ENCODE measurements at places on chromosomes 6 and 20. TPM values are rescaled to one million over a fixed set of nuclear protein-coding genes. Genes with fewer than 3 reads are reported as not detected.

DNA sequence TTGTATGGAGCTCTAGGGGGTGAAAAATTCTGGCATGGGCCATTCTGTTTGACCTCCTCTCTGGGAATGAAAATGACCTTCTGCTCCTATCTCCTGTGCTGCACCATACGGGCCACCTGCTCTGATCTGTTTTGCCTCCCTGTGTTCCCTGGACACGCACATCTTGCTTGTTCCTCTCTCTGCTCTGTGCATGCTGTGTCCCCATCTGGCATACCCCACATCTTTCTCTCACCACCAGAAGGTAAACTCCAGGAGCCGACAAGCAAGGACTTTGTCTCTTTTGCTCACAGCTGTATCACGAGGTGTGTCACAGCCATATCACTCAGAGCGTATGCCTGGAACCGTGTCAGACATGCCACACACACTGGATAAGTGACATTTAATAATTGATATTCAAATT is 208.4 kb upstream of the DTNBP1 start:
- H3K4me1 ChIP-seq, result peaks cover 22% of the 10 kb centered on the region
- no peaks in the 10 kb centered on the region for H3K36me3 ChIP-seq
- H3K4me3 ChIP-seq, result no peak overlapping the region
- no peaks in the 10 kb centered on the region for H3K27me3 ChIP-seq
- DNase-seq, result no peak

- H3K27me3 ChIP-seq, result no peaks in the 10 kb centered on the region
- H3K4me1 ChIP-seq, result peaks cover 61% of the 10 kb centered on the region
- H3K36me3 ChIP-seq, result peaks cover 30% of the 10 kb centered on the region
Observed at GRCh38 chr20:47338131-47338628, 18.3 kb downstream of the ZMYND8 start.

DNA sequence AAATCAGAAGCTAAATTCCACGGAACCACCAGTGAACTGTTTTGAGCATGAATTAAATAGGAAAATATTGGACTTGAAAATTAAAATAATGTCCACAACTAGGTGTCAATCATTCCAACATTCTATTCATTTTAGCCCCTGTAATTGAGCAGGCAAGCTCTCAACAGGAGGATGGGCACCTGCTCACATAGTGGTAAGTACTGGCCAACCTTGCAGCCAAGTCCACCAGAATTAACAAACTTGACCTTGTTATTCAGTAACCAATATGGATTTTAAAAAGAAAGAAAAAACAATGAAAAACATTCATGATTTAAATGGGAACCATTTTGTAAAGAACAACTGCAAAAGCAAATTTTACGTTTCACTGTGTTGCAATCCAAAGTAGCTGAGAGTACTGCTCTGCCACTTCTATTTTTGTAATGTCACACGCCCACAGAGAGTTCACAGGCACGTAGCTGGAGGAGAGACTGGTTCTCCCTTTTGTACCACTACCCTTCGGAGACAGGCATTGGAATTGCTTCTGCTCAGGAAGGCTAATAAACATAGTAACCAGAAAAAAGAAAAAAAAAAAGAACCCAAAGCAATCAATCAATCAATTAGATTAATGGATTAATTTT is 75.2 kb upstream of the F13A1 start:
- H3K27ac ChIP-seq, result no peak overlapping the region
- H3K36me3 ChIP-seq, result no peaks in the 10 kb centered on the region
- H3K27me3 ChIP-seq, result no peaks in the 10 kb centered on the region
- H3K4me3 ChIP-seq, result no peak overlapping the region
- peaks cover 2% of the 10 kb centered on the region for H3K4me1 ChIP-seq

DNA sequence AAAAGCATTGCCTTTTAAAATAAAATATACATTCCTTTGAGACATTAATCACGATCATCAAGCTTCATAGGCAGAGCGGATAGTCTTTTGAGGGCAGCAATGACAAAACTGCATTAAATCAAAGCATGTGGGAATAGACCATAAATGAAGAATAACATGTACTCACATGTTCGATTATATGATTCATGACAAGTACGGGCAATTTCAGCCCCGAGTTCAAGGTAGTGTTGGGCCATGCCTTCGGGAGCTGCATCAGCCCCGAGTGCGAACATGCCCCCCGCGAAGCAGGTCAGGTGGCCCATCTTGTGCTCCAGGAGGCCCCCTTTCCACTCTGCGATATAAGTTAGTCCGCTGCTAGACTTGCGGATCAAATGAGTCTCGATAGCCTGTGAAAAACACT is 111.0 kb upstream of the FAM184A start:
- peaks cover 5% of the 10 kb centered on the region for H3K36me3 ChIP-seq
- no peak for DNase-seq
- no peak overlapping the region for H3K27ac ChIP-seq
- peaks cover 27% of the 10 kb centered on the region for H3K4me1 ChIP-seq
- H3K4me3 ChIP-seq, result no peak overlapping the region

DNA sequence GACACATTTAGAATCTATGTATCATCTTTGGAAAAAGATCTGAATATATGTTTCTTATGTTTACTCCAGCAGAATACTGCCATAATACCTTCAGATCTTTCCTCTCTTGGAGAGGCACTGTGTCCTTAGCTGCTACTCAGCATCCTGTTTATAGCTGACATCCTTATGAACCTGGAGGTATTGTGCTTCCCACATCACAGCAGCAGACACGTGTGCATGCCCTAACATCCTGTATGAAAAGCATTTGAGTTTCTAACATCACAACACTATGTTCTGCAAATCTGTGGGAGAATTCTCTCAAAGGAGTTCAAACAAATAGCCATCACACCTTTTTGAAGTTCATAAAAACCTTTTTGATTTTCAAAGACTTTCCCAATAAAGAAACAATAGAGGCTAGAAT is 216.0 kb downstream of the GJA1 start:
- 0 out of 2 replicates have a peak, but pooled peaks cover 2% of the 10 kb centered on the region for H3K36me3 ChIP-seq
- no peaks in the 10 kb centered on the region for H3K27me3 ChIP-seq
- no peak for DNase-seq
- peaks cover 11% of the 10 kb centered on the region for H3K4me1 ChIP-seq
- H3K27ac ChIP-seq, result no peak overlapping the region

Gene DZANK1
- total RNA-seq, result 6.1 TPM

GRCh38 chr6:54681987-54682386 is 164.6 kb upstream of the FAM83B start:
- no peaks in the 10 kb centered on the region for H3K36me3 ChIP-seq
- H3K4me3 ChIP-seq, result no peak overlapping the region
- DNase-seq, result no peak
- H3K27me3 ChIP-seq, result peaks cover 37% of the 10 kb centered on the region

DNA sequence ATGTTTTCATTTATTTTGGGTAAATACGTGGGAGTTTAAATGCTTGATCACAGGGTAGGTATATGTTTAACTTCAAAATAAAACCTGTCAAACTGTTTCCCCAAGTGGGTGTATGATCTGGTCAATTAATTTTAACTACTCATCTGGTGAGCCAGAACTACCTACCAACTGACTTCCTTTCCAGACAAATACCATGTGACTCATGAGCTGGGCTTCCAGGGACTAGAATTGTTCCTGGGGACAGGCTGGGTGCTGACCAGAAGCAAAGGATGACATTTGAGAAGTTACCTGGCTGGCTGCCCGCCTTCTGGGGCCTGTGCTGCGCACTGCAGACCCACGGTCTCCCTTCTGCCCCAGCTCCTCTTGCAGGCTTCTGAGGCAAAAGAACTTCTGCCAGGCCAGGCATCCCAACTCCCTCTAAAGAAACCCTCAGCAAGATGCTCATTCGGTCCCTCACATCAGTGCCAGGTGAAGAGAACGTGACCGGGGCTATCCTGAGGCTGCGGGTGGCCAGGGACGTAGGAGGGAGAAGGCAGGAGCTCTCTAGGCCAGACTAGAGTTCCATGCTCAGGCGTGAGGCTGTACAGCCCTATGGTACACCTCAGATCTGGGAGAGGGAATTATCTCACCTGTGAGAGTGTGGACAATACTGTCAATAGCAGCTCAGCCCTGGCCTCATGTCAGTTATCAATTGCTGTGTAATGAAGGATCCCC is 103.6 kb downstream of the JPH2 start:
- no peaks in the 10 kb centered on the region for H3K4me1 ChIP-seq
- H3K36me3 ChIP-seq, result no peaks in the 10 kb centered on the region
- no peak overlapping the region for H3K27ac ChIP-seq
- DNase-seq, result no peak
- H3K4me3 ChIP-seq, result no peak overlapping the region

DNA sequence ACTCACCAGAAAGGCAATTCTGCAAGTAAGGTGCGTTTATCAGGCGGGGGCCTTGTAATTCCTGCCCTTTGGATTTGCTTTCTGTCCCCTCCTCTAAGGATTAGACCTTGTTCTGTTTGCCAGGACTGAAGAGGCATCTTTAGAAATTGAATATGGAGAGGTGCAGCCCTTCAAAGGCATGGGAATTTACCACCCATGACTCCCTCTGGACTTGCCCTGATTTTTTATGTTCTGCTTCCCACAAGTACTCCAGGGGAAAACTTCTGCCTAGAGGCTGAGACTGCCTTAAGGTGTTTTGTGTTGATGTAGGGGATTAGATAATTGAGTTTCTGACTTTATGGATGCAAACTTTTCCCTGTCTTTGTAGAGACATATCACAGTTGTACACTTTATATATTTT is 30.2 kb downstream of the SYTL3 start:
- H3K4me3 ChIP-seq, result no peak overlapping the region
- H3K27me3 ChIP-seq, result no peaks in the 10 kb centered on the region
- H3K4me1 ChIP-seq, result peaks cover 14% of the 10 kb centered on the region

Gene RSPO3
- total RNA-seq, result not detected

DNA sequence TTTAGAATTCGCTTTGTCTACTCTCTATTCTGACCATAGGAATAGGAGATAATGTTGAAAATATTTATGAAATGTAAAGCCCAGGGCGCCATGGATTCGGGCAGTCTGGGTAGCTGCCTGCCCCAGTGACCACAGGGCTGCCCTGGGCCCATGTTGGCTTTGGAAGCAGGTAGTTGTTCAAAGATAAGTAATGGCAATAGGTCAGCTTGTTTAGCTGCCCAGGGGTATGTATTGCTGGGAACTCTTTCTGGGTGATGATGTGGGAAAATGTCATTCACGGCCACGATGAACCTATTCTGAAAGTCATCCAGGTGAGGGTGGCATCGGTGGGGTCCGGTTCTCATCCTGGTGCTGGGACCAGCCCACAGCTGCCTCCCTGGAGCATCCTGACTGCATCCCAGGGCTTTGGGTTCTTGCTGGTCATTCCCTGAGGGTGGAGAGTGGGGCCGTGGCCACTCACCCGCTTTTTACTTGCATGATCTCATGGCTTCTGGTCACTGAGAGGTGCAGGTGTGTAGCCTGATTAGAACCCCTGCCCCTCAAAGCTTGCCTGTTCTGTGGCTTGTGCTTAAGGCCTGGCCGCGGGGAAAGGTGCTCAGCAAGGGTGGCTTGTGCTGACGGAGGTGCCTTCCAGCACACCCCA is 102.8 kb downstream of the ERMARD start:
- no peak overlapping the region for H3K4me3 ChIP-seq
- H3K27ac ChIP-seq, result no peak overlapping the region
- peaks cover 18% of the 10 kb centered on the region for H3K36me3 ChIP-seq
- no peaks in the 10 kb centered on the region for H3K27me3 ChIP-seq

DNA sequence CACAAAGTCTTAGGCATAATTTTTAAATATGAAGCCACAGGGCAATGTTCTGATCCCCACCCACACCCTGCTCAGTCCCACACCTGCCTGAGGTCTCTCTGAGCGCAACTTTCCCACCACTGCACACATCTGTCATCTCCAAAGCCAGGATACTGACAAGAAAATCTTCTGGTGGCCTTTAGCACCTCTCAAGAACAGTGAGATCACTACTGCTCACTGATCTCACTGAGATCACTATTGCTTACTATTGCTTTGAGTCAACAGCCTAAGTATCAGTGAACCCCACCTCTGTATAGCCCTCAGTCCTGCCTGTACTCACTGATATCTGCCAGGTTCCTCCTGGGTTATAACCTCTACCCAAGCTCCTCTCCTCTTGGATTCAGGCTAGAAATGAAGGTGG is 6.4 kb downstream of the TNFRSF21 start:
- no peak overlapping the region for H3K4me3 ChIP-seq
- no peaks in the 10 kb centered on the region for H3K27me3 ChIP-seq
- H3K27ac ChIP-seq, result no peak overlapping the region
- peaks cover 2% of the 10 kb centered on the region for H3K36me3 ChIP-seq
- no peak for DNase-seq

Gene TMC2
- not detected for total RNA-seq

Gene BPI
- total RNA-seq, result not detected

DNA sequence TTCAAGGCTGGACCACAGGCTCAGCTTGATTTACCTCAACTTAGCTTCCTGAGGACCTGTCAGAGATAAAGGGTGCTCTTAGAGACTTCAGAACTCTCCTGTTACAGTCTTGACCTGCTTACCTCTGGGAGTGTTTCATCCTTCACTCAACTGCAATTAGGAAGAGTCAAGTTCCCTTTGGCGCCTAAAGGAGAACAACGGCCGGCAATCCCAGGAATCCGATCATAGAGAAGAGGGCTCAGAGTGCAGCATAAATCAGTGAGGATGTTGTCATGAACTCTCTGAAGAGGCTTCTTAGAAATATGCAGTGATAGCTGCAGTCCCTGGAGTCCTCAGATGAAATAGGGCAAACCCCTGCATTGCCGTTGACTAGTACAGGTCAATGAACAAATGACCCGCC is 36.4 kb downstream of the LYRM2 start:
- DNase-seq, result no peak
- no peaks in the 10 kb centered on the region for H3K4me1 ChIP-seq
- no peaks in the 10 kb centered on the region for H3K36me3 ChIP-seq
- H3K27me3 ChIP-seq, result no peaks in the 10 kb centered on the region
- H3K27ac ChIP-seq, result no peak overlapping the region

DNA sequence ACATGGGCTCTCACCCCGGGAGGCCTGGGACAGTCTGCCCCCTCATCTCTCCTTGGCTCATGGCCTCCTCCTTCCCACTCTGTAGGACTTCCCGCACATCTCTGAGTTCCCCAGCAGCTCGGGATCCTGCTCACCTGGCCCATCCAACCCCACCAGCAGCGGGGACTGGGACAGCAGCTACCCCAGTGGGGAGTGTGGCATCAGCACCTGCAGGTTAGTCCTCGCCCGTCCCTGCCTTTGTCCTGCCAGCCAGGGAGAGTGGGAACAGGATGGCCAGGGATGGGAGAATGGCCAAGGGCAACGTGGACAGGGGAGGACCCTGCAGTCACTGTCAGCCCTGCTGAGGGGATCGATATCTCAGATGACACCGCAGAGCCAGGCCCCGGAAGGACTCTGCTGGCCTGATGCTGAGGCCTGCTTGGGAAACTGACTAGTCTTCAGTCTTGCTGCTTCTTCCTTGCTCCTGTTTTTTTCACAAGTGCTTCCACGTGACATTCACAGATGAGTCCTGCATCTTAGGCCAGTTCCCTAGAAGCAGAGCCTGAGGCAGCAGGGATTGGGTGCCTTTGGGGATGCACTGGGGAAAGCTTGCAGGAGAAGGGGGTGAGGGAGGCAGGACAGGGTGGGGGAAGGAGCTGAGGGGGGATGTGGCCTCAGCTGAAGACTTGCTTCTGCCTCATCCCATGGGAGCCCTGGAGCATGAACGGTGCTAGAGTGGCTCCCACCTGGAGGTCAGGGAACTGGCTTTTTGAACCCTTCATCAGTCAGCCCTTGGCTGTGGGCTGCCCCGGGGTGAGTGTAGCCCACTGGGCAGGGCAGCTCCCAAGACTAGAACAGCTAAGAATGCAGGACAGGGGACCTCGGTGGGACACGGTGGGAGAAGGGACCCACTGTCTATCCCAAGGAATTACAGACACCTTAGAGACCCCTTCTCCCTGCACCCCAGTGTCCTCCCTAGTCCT is 120.1 kb downstream of the JPH2 start:
- H3K4me3 ChIP-seq, result no peak overlapping the region
- H3K36me3 ChIP-seq, result no peaks in the 10 kb centered on the region
- H3K27me3 ChIP-seq, result no peaks in the 10 kb centered on the region
- peaks cover 10% of the 10 kb centered on the region for H3K4me1 ChIP-seq
- no peak for DNase-seq

Data from WTC11 (cell line).